Progenitor cell of endocrine pancreas (in vitro differentiated cells): ENCODE measurements at places on chromosomes 2 and 18.

GRCh38 chr2:18312818-18313217 is 247.6 kb downstream of the RDH14 start:
- no peak for DNase-seq

DNA sequence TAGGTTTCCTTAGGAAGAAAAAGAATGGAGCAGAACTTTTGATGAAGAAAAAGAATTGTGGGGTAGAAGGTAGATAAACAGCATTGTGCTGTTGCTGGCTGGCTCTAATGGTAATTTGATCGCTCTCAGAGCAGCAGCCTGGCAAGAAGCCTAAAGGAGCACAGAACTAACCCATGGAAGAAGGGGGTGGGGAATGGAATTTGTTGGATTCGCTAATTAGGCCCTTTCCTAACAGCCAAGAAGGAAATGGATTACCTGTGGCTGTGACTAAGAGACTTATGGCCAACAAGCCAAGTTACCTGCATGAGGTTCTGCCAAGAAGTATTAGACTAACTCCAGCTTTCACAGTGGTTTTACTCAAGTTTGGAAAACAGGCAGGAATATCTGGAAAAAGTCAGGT is 210.6 kb downstream of the IKZF2 start:
- no peak for DNase-seq

- DNase-seq = no peak
These were observed 31.9 kb upstream of the SOCS6 start for GRCh38 chr18:70256994-70257393.

GRCh38 chr18:43420950-43421349 is 143.7 kb upstream of the SYT4 start:
- DNase-seq = no peak
